ENCODE measurements at places on chromosomes 7 and 10.

DNA sequence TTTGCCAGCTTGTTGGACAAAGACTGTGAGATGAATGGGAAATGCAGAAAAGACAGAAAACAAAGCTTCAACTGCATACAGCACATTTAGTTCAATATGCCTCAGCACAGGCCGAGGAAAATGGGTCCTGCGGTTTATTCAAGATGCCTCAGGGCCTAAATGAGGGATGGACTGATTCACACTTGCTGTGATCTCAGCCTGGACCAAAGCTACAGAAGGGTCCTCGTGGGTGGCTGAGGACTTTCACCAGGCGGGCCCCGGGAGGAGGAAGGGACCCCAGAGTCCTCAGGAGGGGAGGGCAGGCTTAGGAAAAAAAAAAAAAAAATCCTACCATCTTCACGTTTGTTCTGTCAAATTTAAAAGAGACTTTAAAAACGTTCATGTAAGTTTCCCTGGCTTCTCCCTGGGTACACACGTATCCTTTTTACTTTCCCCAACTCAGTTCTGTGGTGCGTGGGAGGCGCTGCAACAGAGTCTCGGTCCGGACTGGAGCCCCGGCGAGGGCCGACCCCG lies 624 bp upstream of the ZNF783 start:
- DNase-seq, result no peak

DNA sequence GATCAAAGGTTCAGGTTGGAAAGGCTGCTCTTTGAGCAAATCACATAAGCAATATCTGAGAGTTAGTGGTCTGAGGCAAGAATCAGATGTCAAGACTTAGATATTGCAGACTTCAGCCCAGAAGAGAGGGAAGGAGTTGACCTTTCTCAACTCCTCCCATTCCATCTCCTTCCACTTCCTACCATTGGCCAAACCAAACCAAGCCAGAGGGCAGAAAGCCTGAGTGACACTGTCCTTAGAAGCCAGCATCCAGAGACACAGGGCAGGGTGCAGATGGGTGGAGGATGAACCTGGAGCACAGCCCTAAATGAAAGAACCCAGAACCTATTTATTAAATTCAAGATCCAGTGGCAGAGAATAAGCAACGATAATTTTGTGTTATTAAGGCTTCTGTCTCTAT lies 180.5 kb downstream of the HIBADH start:
- no peak for DNase-seq

DNA sequence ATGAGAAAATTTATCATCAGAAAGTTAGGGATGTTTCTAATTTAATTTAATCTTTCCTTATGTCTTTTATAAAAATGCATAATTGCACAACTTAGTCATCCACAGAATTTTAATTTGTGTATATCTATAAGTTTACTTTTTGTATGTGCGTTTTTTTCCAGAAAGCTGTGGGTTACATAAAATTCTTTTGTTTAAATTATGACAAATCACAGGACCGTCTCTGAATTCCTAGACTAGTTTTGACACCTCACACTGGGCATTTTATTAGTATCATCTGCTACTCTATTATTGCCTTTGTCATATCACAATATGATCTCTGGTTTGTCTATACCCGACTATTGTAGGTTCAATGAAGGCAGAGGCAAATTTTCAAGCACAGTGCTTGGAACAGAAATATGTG lies 482.4 kb upstream of the SEMA3D start:
- no peak for DNase-seq

DNA sequence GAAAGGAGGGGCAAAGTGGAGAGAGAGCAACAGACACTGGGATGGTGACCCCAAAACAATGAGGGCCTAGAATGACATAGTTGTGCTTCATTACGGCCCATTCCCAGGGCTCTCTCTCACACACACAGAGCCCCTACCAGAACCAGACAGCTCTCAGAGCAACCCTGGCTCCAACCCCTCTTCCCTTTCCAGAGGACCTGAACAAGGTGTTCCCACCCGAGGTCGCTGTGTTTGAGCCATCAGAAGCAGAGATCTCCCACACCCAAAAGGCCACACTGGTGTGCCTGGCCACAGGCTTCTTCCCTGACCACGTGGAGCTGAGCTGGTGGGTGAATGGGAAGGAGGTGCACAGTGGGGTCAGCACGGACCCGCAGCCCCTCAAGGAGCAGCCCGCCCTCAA lies 20.7 kb downstream of the PRSS2 start:
- DNase-seq, result no peak

GRCh38 chr10:73584737-73585136 lies 6.4 kb downstream of the USP54 start:
- DNase-seq, result no peak

DNA sequence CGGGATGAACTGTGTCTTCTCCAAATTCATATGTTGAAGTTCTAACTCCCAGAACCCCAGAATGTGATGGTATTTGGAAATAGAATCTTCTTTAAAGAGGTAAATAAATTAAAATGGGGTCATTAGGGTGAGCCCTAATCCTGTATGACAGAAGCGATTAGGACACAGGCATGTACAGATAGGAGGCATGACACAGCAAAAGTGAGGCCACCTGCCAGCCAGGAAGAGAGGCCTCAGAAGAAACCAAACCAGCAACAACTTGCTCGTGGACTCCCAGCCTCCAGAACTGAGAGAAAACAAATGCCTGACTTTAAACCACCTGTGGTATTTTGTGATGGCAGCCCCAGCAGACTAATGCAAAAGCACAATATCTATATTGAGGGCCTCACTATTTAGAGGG lies 214.3 kb downstream of the NEBL start:
- DNase-seq, result no peak

GRCh38 chr7:154931906-154932305 lies 71.0 kb downstream of the PAXIP1 start:
- no peak for DNase-seq

DNA sequence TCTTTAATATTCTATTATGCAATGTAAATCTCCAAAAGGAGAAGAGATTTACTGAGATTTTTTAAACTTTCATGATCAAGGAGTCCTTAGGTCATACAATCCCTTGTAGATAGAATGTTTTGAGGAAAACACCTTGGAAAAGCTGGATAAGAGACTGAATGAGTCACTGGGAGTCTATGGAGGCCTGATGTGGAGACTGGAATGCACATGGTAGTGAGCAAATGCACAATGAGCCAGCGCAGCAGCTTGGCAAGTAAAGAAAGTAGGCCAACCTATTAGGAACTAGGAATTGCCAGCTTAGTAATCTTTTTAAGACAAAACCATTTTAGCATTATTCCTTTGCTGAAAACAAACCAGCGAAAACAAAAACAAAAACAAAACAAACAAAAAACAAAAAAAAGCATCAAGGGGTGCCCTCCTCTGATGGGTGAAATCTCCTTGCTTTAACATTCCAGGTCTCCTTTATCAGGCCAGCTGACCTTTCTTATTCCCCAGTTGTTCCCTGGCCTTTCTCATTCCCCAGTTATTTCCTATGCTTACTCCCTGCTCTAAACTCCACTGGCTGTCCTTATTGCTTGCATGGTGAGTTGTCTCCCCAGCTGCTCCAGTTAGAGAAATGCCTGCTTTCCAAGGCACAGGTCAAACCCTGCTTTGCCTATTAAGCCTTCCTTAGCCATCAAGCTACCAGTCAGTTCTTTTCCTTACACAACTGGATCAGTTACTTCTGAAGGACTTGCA lies 135.8 kb downstream of the PLCE1 start:
- no peak for DNase-seq

- DNase-seq, result no peak
Measured at GRCh38 chr7:47893238-47893637, 55.0 kb downstream of the PKD1L1 start.

GRCh38 chr10:102408728-102409603 lies 9.6 kb downstream of the PSD start:
- DNase-seq, result peak; percentile 88

DNA sequence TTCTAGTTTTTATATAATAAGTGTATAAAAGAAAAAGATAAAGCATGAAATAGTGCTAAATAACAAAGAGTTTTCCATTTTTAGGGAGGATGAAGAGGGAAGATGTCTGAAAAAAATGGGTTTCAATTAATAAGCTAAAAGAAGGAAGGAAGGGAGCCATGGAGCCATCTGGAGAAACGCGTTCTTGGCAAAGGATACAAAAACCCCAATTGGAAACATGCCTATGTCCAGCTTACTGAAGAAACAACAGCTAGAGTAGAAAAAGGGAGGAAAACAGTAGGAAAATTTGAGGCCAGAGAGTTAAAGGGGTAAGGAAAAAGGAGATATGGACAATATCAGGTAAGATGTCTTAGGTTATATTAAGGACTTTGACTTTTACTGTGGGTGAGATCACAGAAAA lies 416.2 kb upstream of the GHITM start:
- no peak for DNase-seq

GRCh38 chr7:156898938-156899337 lies 6.0 kb upstream of the LMBR1 start:
- no peak for DNase-seq

DNA sequence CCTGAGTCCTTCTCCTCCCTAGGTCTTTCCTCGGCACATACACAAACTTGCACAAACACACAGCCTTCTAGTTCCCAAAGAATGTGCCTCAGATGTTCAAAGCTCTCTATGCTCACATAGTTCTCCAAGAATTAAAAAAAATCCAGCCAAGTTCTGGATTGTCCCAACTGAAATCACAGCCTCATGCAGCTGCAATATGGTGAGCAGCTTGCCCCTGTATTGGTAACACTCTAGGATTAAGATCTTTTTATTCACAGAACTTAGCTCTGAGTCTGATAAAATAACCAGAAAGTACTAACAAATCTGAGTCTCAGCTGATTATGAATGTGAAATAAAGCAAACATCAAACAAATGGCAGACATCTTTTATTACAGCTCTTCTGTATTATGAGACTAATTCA lies 604.8 kb upstream of the PFKP start:
- DNase-seq, result no peak

GRCh38 chr7:44960011-44960580 lies 18.7 kb downstream of the MYO1G start:
- no peak for DNase-seq

DNA sequence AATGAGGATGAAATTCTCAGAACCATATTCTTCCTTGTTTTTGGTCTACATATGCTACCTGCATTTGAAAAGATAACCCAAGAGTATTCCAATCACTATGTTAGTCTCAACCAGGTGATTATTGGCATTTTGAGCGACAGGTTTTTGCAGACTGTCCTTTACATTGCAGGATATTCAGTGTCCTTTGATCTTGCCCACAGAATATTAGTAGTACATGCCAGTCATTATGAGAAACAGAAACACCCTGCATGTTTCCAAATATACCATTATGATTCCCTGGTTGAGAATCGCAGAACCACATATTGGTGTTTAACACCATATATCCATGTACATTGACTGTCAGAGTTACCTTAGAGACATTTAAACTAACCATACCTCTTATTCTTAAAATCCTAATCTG lies 30.6 kb downstream of the TMEM243 start:
- DNase-seq, result no peak

- DNase-seq, result no peak
Measured at GRCh38 chr7:4020086-4020485, 662.0 kb upstream of the FOXK1 start.

DNA sequence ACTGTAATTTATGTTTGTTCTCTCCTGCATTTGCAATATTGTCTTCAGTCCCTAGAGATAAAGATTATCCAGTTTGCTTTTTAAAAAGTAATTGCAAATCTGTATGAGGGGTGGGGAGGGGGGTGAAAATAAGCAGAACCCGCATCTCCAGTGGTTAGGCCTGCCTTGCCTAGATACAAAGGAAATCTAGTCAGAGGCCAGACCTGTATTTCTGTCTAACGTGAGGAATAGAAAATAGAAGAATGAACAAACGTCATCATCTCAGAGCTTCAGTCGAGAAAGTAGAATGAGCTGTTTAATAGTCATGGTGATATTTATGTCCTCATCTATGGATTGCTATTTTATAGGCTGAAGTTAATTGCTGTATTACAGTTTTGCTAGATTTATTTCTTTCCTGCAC lies 284.2 kb downstream of the BICC1 start:
- no peak for DNase-seq

DNA sequence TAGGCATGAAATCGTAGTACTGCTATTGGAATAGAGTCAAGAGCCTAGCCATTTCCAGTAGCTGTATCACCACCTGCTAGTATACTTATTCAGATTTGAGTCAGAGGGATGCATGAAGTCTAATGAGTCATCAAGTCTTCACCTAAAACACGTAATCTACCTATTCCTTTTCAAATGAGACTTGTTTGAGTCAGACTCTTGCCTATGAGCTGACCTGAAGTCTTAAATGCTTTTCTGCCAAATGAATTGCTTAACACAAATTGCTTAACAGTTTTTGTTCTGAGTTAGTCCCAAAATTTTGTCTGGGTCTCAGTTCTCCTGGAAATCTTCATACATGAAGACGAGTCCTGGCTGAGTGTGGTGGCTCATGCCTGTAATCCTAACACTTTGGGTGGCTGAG lies 165.2 kb downstream of the GNAT3 start:
- DNase-seq, result no peak

GRCh38 chr10:18601321-18601720 lies 50.1 kb downstream of the NSUN6 start:
- DNase-seq, result no peak

GRCh38 chr10:25875556-25876165 lies 58.4 kb upstream of the MYO3A start:
- peak; percentile 62 for DNase-seq

GRCh38 chr7:107972941-107973376 lies 30.0 kb downstream of the LAMB1 start:
- no peak for DNase-seq

DNA sequence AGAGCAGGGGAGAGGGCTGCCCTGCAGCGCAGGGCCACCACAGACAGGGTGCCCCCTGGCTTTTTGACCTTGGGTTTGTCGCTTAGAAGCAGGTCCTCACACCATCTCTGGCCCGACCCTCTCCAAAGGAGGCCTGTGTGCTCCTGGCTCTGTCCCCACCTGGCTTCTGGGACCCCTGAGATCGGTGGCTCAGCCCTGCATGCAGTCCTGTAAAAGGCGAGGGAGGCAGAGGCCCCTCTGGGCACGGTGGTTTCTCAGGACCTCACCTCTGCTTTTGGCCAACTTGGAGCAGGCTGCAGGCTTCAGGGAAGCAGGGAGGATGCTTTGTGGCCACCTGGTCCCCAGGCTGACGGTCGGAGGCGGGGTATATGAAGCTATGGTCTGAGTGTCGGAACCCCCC lies 21.4 kb downstream of the WDR86 start:
- no peak for DNase-seq

DNA sequence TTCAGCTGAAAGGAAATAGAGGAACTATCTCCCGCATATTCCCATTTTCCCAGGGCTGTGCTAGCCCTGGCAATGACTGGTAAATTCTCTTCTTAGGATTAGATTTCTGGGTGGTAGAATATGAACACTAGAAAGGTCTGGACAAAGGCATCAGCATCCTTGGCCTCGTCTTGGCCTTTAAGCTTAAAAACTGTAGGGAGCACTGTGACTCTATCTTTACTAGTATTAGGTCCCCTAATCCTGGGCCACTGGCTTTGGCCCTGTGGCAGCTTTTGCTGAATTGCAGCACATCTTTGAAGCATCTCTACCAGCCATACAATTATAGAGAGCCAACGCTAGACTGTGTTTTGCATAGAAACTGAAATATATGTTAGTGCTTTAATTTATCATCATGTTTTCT lies 41.5 kb upstream of the EBLN1 start:
- DNase-seq, result no peak
